ENCODE measurements at places on chromosomes 7 and 10.

DNA sequence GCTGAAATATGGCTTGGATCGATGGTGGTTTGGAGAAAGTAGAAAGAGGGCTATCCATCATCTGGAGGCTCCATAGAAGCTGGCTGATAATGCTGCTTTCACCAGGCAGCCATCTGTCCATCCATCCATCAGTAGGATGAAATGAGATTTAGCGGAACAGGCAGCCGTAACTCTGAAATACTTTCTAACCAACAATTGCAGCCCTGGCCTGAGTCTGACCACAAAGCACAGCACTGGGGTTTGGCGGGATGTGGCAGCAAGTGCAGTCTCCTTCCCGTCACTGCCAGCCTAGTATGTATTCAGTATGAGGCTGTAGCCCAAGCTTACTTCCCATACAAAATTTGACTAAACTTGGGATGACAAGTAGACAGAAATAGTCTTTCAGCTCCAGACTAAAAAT lies 38.0 kb downstream of the R3HCC1L start:
- no peak for DNase-seq

- no peak for DNase-seq
These were observed 6.8 kb upstream of the NOM1 start for GRCh38 chr7:156942708-156943090.

DNA sequence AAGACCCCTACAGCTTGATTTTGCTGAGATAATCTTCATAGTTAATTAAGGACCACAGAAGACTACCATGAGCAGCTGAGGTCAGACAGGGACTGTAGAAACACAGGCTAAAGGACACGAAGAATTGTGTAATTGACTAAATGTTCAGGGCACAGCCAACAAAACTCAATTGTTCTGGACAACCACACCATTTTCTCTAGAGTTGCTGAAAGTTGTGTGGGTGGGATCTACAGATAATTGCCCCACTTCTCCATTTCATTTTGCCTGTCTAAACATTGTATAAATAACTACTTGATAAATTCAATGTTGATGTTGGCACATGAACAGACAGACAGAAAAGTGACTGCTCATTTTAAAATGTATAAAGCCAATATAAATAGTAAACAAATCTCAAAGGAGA lies 39.0 kb upstream of the SLC16A12 start:
- DNase-seq, result no peak

- DNase-seq, result no peak
These were observed 1203.2 kb downstream of the SORCS3 start for GRCh38 chr10:105844241-105844640.

DNA sequence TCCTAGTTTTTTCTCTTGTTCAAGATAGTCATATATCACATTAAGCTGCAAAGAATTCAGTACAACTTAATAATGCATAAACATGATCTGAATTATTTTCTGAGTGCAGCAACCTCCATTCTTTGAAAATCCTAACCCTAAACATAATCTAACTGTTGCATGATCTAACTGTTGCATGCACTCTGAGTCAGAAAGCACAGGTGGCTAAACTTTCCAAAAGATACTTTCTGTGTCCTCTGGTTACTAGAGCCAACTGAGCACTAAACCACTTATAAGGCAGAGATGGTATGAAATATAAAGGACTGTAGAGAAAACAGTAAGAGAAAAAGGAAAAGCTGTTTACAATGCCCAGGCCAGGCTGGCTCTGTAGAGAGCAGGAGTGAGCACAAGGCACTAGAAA lies 23.0 kb upstream of the FAM133B start:
- DNase-seq, result no peak

GRCh38 chr7:34849986-34850385 lies 187.3 kb downstream of the DPY19L1 start:
- no peak for DNase-seq

- no peak for DNase-seq
These were observed 750.7 kb upstream of the KCND2 start for GRCh38 chr7:119522263-119522662.

GRCh38 chr10:89789188-89789877 lies 87.9 kb downstream of the KIF20B start:
- DNase-seq, result no peak

DNA sequence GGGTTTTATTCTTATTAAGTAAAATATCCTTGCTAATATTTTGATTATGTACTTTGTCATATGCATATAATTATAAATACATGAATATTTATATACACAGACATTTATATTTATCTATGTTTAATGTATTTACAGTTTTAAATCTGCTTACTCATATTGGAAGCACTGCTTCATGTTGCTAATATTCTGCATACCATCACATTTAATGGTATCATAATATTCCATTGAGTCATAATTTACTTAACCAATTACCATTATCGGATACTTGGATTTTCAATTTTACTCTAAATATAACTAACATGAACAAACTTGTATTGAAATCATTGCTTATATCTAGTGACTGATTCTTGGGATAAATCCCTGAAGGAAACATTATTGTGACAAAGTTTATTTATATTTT lies 155.2 kb downstream of the MBL2 start:
- no peak for DNase-seq

DNA sequence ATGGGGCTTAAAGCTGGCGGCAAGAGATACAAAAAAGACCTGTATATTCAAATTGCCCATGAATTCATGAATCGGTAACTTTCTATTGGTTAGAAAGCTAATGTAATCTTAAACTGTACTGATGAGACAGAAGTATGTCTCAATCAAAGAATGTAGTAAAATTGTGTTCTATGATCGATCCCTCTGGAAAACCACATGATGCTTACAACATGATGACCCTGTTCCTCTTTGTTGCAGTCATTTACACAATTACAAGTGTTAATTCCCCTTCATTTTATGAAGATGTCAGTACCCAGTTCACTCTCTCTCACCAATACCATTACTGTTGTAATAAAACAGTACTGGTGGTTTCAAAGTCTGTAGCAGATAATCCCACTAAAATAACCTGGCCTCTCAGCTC lies 10.1 kb downstream of the KIF5B start:
- DNase-seq, result peak; percentile 47

DNA sequence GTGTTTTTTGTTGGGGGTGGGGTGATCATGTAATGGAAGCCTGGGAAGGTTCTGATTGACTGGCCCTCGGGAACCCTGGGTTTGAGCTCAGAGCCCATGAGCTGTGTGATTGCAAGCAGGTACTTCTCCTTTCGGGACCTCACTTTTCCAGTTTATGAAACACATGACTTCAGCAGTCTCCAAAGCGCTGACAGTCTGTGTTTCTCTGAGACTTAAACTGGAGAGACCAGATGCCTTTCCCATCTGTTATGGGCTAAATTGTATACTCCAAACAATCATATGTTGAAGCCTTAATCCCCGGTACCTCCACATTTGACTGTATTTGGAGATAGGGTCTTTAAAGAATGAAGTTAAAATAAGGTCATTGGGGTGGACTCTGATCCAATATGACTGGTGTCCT lies 493.6 kb downstream of the GALNT17 start:
- no peak for DNase-seq

DNA sequence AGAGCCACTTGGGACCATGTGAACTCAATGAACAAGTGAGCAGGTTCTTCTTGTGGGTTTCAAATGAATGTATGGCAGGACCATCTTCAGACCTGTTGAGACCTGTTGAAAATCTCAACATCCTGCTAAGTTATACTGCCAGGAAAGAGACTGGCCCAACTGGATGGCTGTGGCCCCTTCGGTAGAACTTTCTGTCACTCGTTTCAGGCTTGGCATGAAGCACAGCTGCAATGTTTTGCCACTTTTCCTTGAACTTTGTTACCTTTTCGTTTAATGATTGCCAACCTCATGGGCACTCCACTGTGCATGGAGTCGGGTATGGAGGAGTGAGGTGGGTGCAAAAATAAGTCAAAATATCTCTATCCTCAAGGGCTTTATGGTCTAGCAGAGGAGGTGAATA lies 36.7 kb upstream of the SLC35B4 start:
- DNase-seq, result no peak

- no peak for DNase-seq
These were observed 150.3 kb upstream of the CHST15 start for GRCh38 chr10:124243702-124244121.

DNA sequence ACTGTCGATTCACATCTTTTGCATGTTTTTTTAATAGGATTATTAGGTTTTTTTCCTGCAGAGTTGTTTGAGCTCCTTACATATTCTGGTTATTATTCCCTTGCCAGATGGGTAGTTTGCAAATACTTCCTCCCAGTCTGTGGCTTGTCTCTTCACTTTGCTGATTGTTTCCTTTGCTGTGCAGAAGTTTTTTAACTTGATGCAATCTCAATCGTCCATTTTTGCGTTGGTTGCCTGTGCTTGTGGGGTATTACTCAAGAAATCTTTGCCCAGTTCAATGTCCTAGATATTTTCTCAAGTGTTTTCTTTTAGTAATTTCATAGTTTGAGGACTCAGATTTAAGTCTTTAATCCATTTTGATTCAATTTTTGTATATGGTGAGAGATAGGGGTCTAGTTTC lies 95.4 kb downstream of the TBXAS1 start:
- no peak for DNase-seq

- DNase-seq, result no peak
These were observed 30.4 kb downstream of the GPRIN2 start for GRCh38 chr10:46525824-46526681.

DNA sequence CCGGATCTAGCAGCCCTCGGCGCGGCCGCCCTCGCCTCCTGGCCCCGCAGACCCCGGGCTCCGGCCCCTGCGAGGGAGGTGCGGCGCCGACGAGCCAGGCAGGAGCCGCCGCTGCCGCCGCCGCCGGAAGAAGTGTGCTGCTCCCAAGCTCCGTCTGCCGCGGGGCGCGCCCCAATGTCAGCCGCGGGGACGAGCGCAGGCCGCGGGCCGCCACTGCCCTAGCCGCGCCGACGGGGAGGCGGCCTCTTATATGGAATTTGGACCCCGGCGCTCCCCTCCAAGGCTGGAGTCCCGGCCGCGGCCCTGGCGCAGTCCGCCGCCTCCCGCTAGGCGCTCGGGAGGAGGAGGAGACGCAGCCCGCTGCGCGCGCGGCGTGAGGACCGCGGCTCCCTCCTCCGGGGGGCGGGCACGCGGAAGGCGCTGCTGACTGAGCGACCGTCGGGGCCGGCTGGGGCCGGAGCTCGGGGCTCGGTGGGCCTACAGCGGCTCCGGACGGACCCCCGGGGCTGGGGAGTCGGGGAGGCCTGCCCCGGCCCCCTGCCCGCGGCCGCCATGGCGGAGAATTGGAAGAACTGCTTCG lies at the start of gene TRIM8:
Gene TRIM8 (plus strand): TSS at position 414 of the 580 bp plus-strand sequence. CDS start 139 bp downstream, at position 553.
- DNase-seq, result no peak

- no peak for DNase-seq
These were observed 1.5 kb downstream of the STOX1 start for GRCh38 chr10:68828833-68829232.

DNA sequence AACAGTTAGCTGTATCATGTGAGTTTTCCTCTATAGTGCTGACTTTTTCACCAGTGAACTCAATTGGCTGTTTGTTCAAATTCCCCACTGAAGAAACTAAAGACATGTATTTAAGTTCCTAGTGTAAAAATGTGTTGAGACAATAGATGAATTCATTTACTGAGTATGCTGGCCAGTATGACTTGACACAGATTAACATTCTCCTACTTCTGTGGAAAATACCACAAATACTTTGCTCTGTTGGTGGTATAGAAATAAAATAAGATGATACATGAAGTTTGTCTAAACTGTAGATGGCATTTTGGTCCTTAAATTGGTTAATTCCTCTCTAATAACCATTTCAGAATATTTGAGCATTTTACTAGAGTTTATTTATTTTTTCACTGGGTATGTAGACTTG lies 227.7 kb upstream of the TEX47 start:
- no peak for DNase-seq

DNA sequence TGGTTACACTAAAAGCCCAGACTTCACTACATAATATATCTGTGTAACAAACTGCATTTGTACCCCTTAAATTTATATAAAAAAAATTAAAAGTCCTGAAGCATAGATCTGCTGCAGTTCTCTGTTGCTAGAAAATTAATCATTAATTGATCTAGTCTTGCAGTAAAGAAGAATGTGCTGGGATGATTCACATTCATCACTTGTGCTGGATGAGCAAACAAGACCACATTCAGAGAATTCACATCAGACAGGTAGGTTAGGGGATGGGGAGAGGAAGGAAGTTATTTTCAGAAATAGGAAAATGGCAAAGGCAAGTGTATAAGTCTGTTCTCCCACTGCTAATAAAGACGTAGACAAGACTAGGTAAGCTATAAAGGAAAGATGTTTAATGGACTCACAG lies 1019.0 kb downstream of the KCNMA1 start:
- no peak for DNase-seq

GRCh38 chr10:35304649-35305048 lies 31.7 kb upstream of the CCNY start:
- no peak for DNase-seq

DNA sequence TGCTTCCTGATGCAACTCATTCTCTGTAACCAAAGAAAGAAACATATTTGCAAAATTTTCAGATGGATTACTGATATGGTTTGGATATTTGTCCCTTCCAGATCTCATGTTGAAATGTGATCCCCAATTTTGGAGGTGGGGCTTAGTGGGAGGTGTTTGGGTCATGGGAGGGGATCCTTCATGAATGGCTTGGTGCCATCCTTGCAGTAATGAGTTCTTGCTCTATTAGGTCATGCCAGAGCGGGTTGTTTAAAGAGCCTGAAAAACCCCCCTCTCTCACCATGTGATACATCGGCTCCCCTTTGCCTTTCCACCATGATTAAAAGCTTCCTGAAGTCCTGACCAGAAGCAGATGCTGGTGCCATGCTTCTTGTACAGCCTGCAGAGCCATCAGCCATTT lies 43.8 kb upstream of the PRKG1 start:
- DNase-seq, result no peak

GRCh38 chr7:94429153-94429552 lies 34.5 kb downstream of the COL1A2 start:
- no peak for DNase-seq

All from AML-193 (cell line).